ENCODE measurements at places on chromosomes 4 and X.
A peak's percentile ranks its signal among the peaks of the same experiment; 100 is the strongest.

DNA sequence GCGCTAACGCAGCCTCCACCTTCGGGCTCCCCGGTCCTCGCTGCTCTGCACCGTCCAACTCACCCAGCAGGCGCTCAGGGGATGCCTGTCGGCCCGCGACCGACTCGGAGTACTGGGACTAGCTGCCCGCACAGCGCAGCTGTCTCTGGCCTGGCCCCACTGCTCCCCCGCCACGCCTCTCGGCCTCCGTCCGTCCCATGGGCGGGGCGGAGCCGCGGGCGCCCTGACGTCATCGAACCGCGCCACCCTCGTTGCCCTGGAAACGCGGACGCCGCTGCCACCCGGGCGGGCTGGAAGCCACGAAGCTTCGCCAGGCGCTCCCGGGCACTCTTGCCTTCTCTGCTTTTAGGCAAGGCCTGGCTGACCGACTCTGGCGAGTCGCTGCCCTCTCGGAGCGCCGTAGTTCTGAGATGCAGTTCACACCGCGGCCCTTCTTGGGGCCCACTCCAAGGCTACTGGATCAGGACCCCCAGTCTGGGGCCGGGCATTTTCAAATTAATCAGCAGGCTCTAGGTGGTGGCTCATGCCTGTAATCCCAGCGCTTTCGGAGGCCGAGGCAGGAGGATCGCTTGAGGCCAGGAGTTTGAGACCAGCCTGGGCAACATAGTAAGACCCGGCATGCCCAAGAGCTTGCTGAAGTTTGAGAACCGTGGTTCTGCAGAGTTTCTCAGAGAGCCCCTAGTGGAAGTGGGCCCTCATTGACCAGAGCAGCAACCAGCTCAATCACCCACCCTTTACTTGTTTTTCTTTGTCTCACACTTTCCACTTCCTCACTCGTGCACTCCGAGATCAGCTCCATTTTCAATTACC lies 12.0 kb downstream of the ACOX3 start:
- peak; percentile 15 for DNase-seq

- peak; percentile 14 for DNase-seq
These were observed 338 bp upstream of the KLHL2 start for GRCh38 chr4:165207016-165207430.

DNA sequence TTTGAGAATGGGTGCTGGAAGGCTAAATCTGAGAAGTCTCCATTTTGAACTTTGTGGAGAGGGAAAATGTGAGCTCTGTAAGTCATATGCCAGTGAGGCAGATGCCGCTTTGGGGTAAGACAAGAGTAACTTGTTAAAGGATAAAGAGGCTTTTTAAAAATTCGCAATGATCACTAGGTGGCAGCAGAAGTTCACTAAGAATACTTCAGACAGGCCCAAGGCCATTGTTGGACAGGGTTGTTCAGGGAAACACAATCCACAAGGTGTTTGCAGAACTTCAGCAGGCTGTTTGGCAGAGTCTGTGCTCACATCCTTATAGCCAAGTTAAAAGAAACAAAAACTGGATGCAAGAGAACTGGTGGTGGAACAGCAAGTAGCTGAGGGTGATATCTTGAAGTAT lies 13.7 kb upstream of the PIGA start:
- DNase-seq: peak; percentile 1

GRCh38 chr4:99861120-99861905 lies 32.9 kb downstream of the LAMTOR3 start:
- no peak for DNase-seq

GRCh38 chr4:80276931-80277330 lies 10.5 kb downstream of the FGF5 start:
- DNase-seq: no peak

GRCh38 chrX:101759000-101759399 lies 99.3 kb upstream of the ARMCX2 start:
- no peak for DNase-seq

DNA sequence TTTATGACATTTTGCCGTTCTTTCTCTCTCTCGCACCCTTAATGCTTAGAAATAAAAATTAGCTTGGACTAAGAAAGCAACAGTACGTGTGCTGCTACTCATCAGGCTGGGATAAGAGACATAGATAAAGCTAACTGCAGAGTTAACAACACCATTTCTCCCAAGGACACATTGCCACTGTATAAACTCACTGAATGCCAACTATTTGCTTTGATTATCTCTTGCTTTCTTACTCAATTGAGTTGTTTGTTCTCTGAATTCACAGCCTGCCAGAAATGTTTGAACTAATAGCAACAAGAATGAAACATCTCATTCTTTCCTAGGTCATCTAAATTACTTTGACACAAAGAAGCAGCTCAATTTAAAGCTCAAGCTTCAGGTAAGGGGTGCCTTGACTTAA lies 34.6 kb downstream of the F8 start:
- no peak for DNase-seq

DNA sequence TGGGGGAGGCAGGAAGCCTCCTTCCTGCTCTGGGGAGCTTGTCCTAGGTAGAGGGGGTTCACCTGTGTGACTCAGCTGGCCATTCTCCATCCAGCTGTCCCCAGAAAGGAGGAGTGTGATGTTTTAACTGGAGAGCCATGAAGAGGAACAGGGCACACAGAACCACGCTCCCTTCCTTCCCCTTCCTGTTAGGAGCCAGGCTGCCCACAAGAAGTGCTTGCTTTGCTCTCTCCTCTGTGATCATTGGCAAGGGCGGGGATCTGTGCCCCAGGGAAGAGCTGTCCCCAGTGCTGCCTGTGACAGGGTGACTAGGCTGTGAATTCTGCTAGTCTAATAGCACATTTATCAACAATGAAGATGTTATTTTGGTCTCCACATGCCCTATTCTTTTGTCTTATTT lies 169.6 kb upstream of the GATB start:
- DNase-seq: no peak

- DNase-seq: no peak
These were observed 39.6 kb upstream of the SLC7A3 start for GRCh38 chrX:70970482-70970995.

GRCh38 chr4:145494666-145495270 lies 13.1 kb downstream of the SMAD1 start:
- no peak for DNase-seq

DNA sequence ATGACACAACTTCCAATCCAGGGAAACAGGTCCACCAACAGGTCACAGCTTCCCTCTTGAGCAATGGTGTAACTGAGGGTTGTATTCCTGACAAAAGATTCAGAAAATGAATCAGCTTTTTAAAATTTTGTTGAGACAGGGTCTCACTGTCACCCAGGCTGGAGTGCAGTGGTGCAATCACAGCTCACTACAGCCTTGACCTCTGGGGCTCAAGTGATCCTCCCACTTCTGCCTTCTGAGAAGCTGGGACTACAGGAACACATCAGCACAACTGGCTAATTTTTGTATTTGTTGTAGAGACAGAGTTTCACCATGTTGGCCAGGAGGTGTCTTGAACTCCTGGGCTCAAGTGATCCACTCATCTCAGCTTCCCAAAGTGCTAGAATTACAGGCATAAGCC lies 43.7 kb downstream of the SAT1 start:
- DNase-seq: no peak

DNA sequence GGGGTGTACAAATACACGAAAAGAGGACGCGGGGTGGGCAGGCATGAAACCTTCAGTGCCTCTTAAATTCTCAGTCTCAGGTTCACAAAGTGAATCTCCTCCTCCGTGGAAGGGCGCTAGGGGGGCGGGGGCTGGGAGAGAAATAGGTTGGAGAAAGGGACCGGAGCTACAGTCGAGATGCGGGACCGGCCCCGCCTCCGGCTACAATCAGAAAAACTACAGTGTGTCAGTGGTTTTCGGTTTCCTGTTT lies 3.4 kb downstream of the MAML3 start:
- DNase-seq: peak; percentile 47

GRCh38 chr4:71074452-71075299 lies 81.2 kb downstream of the DCK start:
- peak; percentile 74 for DNase-seq

- no peak for DNase-seq
These were observed 340.0 kb upstream of the MAGEB16 start for GRCh38 chrX:35458142-35458541.

GRCh38 chr4:8167291-8167690 lies 8.7 kb upstream of the ABLIM2 start:
- DNase-seq: no peak

DNA sequence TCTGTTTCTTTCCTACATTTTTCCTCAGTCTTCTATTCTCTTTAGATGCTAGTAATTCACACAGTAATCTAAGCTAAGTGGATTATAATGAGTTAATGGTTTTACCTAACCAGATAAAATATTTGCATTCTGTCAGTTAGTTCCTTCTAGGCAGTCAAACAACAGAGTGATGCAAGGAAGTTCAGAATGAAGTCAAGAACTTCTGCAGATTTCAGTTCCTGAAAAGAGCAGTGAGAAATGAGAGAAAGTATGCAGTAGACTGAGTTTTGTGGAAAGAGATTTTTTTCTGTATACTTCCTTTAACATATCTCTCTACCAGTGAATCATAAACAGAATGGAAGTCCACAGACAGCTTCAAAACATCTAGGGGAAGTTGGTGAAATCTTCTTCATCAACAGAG lies 774.0 kb upstream of the POU3F4 start:
- DNase-seq: no peak

- no peak for DNase-seq
These were observed 5.3 kb downstream of the ARSF start for GRCh38 chrX:3046253-3047240.

Measured in cerebellar nuclear complex (tissue), 1 donor.